ENCODE measurements at places on chromosomes 3 and 15.
A peak's percentile ranks its signal among the peaks of the same experiment; 100 is the strongest.

- no peak for DNase-seq
Observed at GRCh38 chr15:66715181-66715624, 13.2 kb downstream of the SMAD6 start.

DNA sequence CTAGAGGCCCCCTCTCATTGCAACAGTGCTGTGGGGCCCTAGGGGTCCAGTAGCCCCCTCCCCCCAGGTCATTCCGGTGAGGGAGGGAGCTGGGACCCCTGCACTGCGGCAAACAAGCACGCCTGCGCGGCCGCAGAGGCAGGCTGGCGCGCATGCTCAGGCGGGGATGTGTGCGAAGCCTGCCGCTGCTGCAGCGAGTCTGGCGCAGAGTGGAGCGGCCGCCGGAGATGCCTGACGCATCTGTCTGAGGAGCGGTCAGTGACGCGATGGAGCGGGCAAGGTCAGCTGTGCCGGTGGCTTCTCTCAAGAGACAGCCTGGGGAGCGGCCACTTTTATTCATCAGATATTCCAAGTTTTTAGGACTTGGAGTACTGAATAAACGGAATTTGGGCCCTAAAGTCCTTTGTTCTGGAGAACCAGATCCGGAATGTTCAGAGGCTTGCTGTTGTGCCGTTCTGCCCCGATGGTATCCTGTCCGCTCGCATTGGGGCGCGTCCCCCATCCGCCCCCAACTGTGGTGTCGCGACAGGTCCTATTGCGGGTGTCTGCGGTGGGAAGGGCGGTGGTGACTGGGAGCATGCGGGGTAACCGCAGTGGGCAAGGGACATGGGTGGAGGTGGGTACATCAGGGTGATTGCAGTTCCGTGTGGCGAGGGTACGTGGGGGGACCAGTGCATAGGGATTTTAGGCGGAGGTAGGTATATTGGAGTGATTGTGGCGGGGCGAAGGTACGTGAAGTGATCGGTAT, at the start of the genes SNRPN and SNURF:
Gene SNRPN (plus strand): TSS at position 205 of the 748 bp plus-strand sequence. CDS start 19,467 bp downstream, outside the sequence.
Gene SNURF (plus strand): TSS at position 205 of the 748 bp plus-strand sequence. CDS start 62 bp downstream, at position 267.
- peak; percentile 2 for DNase-seq

DNA sequence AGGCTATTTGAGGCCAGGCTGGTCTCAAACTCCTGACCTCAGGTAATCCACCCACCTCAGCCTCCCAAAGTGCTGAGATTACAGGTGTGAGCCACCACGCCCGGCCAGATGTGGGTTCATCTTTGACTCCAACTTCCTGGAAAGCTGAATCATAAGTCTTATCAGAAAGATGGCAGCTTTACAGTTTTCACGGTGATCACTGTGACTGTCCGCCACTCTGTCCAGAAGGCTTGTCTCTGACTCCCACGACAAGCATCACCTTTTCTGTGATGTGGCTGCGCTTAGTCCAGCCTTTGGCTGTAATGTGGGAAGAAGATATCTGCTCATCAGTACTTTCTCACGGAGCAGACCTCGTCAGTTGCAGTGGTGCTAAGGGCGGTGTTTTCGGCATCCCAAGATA, 527.7 kb downstream of the GABRG3 start:
- DNase-seq: no peak

DNA sequence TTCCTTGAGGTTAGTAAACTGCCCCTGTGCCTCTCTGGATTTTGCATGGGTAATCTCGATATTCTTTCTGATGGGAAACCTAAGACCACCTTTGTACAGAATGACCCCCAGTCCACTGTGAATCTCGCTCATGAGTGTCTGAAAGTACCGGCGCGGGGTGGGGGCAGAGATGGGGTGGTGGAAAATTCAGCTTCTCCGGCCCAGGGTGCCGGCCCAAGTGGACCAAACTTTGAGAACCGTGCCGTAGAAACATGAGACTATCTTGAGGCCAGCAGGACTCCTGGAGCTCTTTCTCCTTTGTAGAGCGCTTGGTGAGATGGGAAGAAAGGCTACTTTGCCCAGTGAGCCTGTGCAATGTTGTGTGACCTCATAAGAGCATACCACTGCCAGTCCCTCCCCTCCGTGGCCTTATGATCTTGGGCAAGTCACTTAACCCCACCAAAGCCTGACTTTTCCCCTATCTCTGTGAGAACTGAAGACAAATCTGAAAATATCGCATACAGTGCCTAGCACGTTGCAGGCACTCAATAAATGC, 40.4 kb upstream of the VEPH1 start:
- DNase-seq: no peak

GRCh38 chr3:188271226-188271914, 117.4 kb downstream of the LPP start:
- no peak for DNase-seq

DNA sequence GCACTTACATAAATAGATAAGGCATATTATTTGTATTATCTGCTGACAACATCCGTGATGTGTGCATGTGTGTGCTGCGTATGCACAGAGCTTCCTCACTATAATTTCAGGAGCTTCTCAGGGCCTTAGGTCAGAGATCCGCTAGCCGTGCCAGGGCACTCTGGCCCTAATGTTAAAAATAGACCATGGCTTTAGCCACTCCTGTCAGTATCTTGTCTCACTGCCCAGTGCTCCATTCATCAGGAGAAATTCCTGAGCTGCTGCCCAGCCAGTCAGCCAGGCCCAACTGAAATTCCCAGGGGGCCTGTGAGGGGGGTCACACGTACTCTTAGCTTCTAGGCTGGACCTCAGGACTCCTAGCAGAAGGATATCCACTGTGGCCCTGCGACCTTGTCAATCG, 70.0 kb upstream of the ABHD2 start:
- peak; percentile 17 for DNase-seq

DNA sequence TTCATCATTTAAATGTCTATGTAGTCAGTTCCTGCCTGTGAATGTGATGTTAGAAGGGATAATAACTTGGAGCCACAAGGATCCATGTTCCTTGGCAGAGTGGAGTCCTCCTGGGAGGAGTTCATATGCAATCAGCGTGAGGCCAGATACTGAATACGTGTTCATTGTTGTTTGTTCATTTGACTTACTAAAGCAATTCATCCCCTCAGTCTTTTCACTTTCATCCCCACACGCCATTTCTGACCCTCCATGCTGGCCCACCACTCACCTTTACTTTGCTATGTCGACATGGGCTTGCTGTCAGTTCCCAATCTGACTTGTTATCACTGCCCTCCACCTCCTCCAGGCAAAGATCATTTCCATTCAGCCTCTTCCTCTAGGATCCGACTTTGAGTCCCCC, 91.8 kb downstream of the SSR3 start:
- DNase-seq: no peak

DNA sequence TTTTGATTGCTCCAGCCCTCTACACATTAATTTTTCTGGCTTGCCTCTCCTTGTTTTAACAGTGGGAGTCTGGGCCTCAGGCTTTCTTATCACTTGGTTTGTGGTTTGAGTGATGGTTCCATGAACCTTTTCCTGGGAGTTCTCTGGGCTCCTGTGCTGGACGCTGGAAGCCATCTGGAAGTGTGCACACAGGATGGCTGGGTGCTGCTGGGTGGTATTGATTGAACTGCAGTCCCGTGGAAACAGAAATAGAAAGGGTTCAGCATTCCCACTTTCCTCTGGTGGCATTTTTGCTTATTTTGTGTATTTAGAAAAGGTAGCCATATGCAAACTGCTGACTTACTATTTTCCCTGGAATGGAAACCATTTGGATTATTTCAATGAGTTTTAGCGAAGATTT, 25.6 kb downstream of the MITF start:
- no peak for DNase-seq

- DNase-seq: no peak
Observed at GRCh38 chr3:177563243-177563780, 366.0 kb upstream of the TBL1XR1 start.

- no peak for DNase-seq
Observed at GRCh38 chr15:70486451-70487386, 276.6 kb downstream of the UACA start.

DNA sequence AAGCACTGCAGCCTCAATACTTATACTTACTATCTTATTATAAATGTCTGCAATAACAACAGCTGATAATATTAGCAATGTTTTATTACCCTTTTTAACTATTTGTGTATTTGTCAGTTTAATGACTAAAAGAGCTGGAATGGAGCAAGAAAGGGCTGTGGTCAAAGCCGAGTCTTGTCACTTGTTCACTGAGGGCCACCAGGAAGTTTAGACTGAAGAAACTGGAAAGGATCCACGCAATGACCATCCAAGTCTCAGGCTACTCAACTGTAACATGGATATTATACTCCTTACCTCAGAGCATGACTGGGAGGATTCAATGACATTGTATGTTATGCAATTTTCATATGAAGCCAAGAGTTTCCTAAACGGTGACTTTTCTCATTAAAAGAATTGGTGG, 90.4 kb downstream of the TJP1 start:
- DNase-seq: no peak

Measured in caudate nucleus (tissue), 63 donors.